ENCODE measurements at places on chromosomes 5 and 9.

DNA sequence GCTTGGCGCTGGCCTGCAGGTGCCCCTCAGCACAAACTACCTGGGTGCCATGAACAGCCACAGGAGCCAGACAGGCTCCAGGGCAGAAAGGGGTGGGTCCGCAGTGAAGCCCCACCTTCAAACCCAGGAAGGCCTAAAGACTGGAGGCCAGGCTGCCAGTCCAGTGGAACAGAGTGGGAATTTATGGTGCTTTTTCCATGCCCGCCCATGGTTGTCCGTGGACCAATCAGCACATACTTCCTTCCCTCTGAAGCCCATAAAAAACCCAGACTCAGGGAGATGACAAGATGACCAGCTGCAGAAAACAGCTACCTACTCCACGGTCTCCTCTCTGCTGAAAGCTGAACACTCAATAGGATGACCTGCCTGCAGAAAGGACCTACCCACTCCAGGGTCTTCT lies 275.4 kb upstream of the ADRA1B start:
- DNase-seq: no peak

GRCh38 chr5:124718380-124718789 lies 28.1 kb downstream of the ZNF608 start:
- DNase-seq: no peak

DNA sequence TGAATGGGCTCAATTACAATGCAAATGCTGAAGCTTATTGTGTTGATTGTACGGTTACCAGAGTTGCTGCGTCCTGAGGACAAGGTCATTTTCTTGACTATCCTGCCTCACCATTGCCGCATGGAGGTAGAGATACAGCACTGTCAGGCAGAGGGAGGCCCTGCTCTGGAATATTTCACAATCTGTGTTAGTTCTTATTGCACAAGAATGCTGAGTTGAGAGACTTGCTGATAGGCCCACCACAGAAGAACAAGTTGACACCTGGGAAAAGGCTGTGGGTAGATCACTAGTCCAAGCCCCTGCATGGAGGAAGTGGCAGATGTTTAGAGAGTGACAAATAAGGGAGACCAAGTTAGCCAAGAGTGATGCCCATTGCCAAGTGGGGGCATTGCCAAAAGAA lies 344.5 kb upstream of the ITGA1 start:
- no peak for DNase-seq

GRCh38 chr5:132073231-132074013 lies at the start of gene CSF2:
Gene CSF2, plus strand, starts transcription at chr5:132073789. Its CDS starts 35 bp downstream, at chr5:132073824.
- no peak for DNase-seq

DNA sequence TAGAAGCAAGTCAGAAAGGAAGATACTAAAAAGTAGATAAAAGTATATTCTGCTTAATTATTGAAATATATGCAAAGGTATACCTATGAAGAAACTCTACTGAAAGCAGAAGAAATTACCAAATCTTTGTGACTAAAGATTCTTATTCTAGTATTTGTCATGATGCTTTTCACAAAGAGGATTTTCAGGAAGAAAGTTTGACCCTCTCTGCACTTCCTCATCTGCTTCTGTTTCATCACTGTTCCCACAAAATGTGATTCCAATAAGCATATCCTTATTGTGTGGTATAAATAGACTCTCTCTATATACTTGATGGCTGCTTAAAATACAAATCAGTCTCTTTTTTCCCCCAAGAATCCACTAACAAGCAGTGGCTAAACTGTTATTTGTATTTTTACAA lies 2139.6 kb upstream of the ACO1 start:
- no peak for DNase-seq

DNA sequence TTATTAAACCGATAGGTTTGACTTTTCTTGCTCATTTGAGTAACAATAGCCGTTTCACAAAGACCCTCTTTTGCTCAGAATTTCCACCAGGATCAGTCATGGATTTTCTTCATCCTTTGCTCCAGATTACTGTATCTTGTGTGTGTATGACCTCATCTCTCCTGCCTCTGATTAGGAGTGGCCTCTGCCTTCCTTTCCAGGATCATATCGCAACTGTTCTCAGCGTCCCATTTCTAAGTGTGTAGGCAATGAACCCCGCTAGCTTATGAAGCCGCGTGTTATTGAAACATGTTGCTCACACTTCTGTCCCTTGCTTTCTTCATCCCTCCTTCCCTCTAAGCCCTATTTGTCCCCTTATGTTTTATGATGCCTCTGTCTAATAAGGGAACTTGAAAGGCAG lies 169.8 kb upstream of the RPS23 start:
- DNase-seq: no peak

DNA sequence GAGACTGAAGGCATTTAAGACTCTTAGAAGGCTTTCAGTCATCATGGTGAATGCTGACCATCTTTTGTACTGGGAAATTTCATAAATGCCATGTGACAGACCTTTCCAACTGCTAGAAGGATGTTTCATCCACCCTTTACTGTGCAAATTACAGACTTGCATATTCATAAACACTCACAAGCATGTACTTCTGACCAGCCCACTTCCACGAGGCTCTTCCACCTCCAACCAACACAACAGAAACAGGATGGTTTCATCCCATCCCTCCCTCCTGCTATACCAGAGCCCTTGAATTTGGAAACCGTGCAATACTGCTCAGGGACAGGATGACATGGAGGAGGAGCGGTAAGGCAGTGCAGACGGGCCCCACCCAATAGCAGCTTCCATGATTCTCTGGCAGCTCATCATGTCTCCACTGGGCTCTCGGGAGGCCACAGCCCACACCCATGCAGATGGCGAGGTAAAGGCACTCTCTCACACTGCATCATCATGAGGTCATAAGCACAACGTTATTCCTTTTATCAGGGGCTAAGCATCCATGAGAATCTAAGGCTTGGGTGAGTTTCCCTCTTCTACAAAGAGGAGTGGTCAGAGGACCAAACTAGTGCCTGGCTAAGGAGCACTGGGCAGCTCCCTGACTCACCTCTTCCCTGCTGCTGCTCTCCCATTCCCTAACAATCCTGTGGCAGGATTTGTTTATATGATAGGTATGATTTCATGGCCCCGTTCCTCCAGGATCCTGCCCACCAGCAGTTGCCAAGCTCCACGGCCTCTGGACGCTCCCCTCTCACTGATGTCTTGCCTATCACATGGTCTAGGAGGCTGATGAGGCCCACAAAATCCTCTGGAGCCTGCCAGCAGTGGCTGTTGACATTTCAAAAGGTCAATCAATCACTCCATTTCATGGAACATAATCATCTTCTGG lies 94.4 kb upstream of the FSTL4 start:
- DNase-seq: no peak

GRCh38 chr5:60023255-60023654 lies 129.7 kb upstream of the PDE4D start:
- no peak for DNase-seq

DNA sequence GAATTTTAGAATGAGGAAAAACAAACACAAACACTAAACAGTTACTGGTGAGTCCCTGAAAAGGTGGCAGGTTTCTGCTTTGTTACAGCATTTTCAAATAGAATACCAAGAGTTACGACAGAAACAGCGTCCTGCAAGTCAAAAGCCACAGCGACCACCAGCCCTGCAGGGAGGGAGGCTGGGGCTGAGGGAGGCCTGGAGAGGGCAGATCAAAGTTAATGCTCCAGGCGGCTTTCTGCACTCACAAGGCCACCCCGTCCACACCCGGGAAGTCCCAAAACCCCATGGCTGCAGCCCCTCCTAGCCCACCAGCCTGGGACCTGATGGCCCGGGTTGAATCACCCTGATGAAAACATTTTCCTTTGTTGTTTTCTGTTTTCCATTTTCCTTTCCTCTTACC lies 29.3 kb downstream of the COL23A1 start:
- no peak for DNase-seq

- DNase-seq: no peak
Observed at GRCh38 chr9:37908698-37909186, 4.8 kb upstream of the SLC25A51 start.

GRCh38 chr5:168022446-168023169 lies 268.8 kb upstream of the WWC1 start:
- no peak for DNase-seq

GRCh38 chr5:150540615-150541396 lies 32.9 kb downstream of the NDST1 start:
- no peak for DNase-seq

DNA sequence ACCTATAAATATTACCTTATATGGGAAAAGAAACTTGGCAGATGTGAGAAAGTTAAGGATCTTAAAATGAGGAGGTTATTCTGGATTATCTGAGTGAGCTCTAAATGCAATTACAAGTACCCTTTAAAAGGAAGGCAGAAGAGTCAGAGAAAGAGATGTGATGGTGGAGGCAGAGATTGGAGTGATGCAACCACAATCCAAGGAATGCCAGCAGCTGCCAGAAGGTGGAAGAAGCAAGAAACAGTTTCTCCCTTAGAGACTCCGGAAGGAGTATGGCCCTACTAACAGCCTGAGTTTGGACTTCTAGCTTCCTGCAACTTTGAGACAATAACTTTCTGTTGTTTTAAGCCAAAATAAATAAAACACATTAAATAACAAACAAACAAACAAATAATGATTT lies 108.7 kb upstream of the PRLR start:
- no peak for DNase-seq

- no peak for DNase-seq
Observed at GRCh38 chr5:39948341-39948740, 523.6 kb upstream of the DAB2 start.

- no peak for DNase-seq
Observed at GRCh38 chr5:151086905-151087360, 6.1 kb upstream of the TNIP1 start.

DNA sequence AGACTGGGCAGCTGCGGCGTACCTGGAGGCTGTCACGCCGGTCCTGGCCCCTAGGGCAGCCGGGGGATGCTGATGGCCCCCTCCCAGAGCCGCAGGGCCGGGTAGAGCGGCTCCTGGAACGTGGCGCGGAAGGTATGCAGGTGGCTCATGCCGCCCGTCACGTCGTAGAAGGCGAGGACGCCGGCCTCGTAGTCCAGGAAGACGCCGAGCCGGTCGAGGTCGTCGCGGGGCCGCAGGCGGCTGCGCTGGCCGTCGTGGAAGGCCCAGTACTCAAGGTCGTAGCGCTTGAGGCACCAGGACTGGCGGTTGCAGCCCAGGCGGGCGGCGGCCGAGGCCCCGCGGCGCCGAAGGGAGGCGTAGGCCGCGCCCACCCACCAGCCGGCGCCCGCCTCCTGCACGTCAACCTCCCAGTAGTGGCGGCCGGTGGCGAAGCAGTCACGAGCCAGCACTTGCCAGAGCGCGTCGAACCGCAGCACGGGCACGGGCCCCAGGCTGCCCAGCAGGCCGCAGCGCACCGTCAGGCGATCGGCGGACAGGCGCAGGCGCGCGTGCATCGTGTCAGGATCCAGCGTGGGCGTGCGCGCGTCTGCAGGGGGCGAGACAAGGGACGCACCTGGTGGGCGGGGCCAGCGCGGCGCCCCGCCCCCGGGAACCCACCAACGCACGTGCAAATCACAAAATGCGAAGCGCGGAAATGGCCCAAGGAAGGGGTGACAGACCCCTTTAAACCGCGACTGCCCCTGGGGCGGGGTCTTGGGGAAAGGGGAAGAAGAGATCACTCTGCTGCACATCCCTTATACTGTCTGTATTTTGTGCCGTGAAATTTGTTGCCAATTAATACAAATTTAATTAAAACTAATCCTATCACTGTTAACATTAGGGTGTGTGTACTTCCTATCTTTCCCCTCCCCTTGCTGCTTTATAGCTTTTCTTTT lies 31.2 kb downstream of the NANS start:
- no peak for DNase-seq

DNA sequence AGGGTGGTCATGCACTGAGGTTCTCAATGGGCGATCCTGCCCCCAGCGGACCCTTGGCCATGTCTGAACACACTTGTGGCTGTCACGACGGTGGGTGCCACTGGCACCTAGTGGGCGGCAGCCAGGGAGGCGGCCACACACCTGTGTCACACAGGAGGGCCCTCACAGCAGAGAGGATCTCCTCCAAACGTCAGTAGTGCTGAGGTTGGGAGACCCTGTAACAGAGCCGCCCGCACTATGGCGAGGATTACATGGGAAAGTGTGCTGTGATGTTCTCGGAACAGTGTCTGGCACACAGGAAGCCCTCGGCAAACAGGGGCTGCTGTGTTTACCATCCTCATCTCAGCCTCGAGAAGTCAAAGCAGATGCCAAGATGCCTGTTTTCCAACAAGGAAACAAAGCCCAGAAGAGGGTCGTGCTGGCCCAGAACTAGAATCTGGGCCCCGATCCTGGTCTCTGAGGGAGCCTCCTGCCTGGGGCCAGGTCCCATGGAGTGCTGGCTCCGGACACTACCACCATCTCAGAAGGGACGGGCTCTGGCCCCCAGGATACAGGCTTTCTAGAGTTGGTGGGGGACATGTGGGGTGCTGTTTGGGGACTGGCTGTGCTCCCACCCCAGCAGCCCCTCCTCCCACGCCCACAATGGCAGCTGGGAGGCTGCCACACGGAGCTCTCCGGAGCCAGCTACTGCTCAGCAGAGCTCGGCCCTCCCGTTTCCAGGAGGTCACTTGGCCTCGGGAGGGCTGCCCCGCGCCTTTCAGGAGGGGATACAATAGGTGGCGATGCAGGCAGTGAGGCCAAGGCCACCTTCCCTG lies 48.2 kb downstream of the DBH start:
- no peak for DNase-seq

GRCh38 chr9:93183131-93183662 lies 742 bp upstream of the WNK2 start:
- DNase-seq: no peak

DNA sequence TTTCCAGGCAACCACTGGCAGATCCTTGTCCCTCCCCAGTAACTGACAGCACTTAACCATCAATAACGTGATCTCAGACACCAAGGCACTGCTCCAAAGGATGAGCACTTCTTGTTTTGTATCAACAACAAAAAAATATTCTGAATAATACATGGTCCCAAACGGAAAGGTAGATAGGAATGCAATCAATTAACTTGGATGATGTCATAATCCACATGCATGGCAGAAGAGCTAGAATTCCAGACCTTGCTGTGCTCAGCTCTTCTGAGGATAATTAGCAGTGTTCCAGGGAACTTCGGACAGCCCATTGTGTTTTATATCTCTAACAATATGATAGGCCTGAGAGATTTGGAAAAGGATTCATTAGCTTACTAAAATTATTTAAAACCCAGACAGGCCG lies 288.4 kb upstream of the PCSK5 start:
- DNase-seq: no peak

GRCh38 chr9:78031444-78031892 lies at the start of gene GNAQ:
Gene GNAQ, minus strand, starts transcription at chr9:78031811. Its CDS starts 576 bp downstream, at chr9:78031235.
- no peak for DNase-seq

All from CMK (cell line).